Left lung (tissue), 14 donors: ENCODE measurements at places on chromosomes 5 and 9. TPM values are rescaled to one million over a fixed set of nuclear protein-coding genes. Genes with fewer than 3 reads are reported as not detected.
A peak's percentile ranks its signal among the peaks of the same experiment; 100 is the strongest.

- DNase-seq: no peak
These were observed 74.6 kb downstream of the LMNB1 start for GRCh38 chr5:126851501-126852011.

Gene PCDHGA4
- total RNA-seq: 2.6 TPM

Gene INSL6
- not detected for total RNA-seq

Gene CARD6
- total RNA-seq: 18.3 TPM

Gene TUSC1
- 10.6 TPM for total RNA-seq

DNA sequence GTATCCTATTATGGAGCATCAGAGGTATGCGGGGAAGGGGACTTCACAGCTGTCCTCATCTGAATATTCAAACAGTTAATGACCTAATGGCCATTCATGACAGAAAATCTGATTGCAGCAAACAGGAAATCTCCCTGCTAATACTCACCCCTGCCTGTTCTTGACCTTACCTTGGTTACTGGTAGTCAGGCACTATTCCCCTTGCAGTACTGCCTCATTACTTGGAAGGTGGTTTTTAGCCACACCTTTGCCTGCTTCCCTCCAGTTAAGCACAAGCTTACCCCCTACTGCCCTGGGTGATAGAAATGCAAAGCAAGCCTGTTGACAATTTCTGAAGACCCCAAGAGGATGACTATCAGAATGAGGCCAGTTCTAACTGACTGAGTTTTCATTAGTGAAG lies 332.4 kb downstream of the NTRK2 start:
- no peak for DNase-seq

DNA sequence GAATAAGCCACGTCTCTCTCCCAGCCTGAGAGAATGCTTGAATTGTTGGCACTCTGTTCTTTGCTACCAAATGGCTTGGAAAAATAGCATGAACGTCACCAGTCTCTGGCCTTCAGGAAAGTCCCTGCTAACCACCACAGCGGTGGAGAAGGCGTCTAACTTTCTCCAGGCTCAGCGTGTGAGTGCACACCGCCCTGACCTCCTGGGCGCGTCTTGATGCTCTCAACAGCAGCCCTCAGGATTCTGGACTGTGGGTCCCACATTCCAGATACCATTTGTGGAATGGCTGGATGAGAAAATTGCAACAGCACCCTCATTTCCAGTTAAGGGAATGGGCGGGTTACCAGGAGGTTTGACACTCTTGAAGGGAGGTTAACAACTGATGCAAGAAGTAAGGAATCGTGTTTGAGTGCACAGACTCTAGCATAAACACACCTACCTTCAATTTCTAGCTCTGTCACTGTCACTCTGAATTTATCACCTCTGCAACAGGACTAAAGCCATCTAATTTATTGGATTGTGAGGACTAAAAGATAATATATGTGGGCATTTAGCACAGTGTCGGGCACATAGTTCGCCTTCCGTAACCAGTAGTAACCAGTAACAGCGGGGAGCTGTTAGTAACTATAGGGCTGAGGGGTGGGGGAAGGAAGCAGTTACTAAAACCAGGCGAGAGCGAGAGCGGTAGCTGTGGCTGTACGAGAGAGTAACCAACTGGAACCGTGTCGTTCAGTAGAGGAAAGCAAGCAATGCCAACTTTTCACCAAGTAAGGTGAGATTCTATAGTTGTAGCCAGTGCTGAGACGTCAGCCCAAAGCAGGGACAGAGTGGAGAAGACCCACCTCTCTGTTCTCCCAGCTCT lies 807 bp upstream of the PLGRKT start:
- DNase-seq: no peak

GRCh38 chr5:168746893-168747640 lies 167.9 kb upstream of the PANK3 start:
- DNase-seq: no peak

DNA sequence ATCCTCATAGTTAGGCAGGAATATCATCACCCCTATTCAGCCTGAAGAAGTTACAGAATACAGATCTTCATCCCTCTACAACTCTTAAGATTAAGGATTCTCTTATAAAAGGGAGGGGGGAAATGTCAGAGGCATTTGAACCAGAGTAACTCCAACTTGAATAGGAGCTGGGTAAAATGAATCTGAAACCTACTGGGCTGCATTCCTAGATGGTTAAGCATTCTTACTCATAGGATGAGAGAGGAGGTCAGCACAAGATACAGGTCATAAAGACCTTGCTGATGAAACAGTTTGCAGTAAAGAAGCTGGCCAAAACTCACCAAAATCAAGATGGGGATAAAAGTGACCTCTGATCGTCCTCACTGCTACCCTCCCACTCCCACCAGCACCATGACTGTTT lies 14.4 kb downstream of the FREM1 start:
- no peak for DNase-seq

Gene WDR31
- 3.5 TPM for total RNA-seq

GRCh38 chr5:39432696-39433530 lies 8.1 kb upstream of the DAB2 start:
- no peak for DNase-seq

Gene NOXA1
- 6.1 TPM for total RNA-seq

- DNase-seq: peak; percentile 23
These were observed 190.4 kb upstream of the IER5L start for GRCh38 chr9:129368444-129368978.

Gene CDX1
- 0.52 TPM for total RNA-seq

DNA sequence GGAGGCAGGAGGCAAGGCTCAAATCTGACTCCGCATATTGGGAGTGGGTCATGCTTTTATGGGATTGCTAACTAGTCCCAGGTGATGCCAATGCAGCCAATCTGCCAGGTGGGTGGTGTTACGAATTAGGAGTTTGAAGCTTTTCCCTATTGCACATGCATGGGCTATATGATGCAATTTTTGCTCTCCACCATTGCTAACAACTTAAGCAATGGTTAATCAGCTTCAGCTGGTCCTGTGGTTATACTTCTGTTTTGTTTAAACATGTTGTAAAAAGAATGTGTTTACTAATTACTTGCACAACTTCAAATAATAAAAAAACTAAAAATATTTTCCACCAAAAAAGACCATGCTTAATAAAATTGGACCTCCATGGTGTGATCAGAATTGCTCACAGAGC lies 55.7 kb downstream of the SHC3 start:
- no peak for DNase-seq

Gene STOM
- 576 TPM for total RNA-seq

DNA sequence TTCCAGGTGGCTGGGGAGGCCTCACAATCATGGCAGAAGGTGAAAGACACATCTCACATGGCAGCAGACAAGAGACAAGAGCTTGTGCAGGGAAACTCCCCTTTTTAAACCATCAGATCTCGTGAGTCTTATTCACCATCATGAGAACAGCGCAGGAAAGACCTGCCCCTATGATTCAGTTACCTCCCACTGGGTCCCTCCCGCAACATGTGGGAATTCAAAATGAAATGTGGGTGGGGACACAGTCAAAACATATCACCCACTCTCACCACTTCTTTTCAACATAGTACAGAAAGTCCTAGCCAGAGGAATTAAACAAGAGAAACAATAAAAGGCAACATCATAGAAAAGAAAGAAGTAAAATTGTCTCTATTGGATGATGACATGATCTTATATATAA lies 223.4 kb upstream of the SLC24A2 start:
- DNase-seq: no peak

Gene GOLM1
- total RNA-seq: 30.9 TPM

DNA sequence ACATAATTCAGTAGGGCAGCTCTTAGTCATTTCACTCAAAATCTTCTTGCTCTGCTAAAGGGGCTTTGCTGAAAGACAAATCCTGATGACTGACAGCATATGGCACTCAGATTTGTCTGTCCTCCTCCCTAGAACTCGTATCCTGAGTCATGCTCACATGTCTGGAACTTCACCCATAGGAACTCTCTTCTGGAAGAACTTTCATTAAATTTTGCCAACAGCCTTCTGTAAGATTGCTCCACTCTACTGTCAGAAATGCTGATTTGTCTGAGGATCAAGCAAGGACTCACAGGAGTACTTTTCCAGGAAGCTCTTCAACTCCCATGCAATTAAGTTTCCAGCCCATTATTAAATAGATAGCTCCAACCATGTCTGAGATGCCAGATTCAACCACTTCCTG lies 59.8 kb upstream of the SNX2 start:
- no peak for DNase-seq

GRCh38 chr5:126503602-126504104 lies 80.4 kb downstream of the GRAMD2B start:
- DNase-seq: peak; percentile 55

DNA sequence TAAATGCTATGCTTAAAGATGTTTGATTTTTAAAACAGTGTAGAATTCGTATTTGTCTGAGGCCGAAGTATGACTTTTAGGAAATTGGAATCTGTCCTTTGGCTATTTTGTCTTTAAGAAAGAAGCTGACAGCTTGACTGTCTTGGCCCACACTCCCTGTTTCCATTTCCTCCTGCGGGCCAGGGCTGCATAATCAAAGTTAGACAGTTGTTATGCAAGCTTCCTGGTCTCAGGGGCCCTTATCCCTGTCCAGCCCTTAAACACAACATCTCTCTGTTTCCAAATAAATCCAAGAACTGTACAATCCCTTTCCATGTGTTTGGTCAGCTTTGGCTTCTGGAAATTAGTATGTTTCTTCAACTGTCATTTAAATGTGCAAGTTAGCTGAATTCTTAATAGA lies 54.6 kb upstream of the ECM2 start:
- no peak for DNase-seq
